NCI-H460 (cell line): ENCODE measurements at places on chromosomes 6 and 20. TPM values are rescaled to one million over a fixed set of nuclear protein-coding genes. Genes with fewer than 3 reads are reported as not detected.
A peak's percentile ranks its signal among the peaks of the same experiment; 100 is the strongest.

- no peak for DNase-seq
Measured at GRCh38 chr20:32206760-32207625, 550 bp downstream of the PLAGL2 start.

- DNase-seq, result no peak
Measured at GRCh38 chr20:59307270-59307669, 6.9 kb downstream of the EDN3 start.

- no peak for DNase-seq
Measured at GRCh38 chr6:31145386-31145785, 6.5 kb upstream of the PSORS1C2 start.

DNA sequence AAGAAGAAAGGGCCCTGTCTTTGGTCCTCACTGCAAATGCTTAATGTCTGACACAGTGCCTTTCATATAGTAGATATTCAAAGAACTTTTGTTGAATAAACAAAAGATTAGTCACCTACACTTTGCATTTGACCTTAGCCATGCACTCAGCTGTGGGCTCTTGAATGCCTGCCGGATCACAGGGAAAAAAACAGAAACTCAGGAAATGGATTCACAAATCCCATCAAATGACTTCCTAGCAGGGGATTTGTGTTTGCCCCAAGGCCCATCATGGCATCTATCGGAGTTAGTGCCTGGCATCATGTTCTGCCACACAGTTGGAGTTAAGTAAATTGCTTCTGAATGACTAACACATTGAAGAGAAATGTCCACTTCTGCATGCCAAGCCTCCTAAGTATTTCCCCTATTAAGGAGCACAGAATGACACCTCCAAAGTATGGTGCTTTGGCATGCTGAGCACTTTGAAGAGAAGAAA is 72.3 kb upstream of the DST start:
- DNase-seq, result no peak

- DNase-seq, result no peak
Measured at GRCh38 chr6:44685213-44685612, 297.7 kb downstream of the CDC5L start.

DNA sequence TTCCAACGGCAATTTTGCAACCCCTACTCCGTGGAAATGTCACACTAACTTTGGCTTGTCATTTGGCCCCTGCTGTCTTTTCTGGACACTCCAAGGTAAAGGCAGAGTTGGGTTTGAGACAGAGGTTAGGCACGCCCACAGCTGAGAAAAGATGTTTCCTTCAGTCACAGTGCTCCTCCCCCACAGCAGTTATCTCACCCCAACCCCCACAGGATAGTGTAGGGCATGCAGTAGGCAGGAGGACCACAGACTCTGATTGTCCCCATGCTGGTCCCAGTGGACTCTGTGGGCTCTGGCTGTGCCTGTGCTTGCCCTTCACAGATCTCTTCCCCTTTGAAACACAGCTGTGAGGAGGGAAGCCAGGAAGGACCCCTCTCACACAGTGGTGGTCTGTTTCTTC is 124.0 kb upstream of the CARMIL1 start:
- DNase-seq, result no peak

GRCh38 chr6:14026831-14027539 is 90.6 kb upstream of the CD83 start:
- DNase-seq, result no peak

DNA sequence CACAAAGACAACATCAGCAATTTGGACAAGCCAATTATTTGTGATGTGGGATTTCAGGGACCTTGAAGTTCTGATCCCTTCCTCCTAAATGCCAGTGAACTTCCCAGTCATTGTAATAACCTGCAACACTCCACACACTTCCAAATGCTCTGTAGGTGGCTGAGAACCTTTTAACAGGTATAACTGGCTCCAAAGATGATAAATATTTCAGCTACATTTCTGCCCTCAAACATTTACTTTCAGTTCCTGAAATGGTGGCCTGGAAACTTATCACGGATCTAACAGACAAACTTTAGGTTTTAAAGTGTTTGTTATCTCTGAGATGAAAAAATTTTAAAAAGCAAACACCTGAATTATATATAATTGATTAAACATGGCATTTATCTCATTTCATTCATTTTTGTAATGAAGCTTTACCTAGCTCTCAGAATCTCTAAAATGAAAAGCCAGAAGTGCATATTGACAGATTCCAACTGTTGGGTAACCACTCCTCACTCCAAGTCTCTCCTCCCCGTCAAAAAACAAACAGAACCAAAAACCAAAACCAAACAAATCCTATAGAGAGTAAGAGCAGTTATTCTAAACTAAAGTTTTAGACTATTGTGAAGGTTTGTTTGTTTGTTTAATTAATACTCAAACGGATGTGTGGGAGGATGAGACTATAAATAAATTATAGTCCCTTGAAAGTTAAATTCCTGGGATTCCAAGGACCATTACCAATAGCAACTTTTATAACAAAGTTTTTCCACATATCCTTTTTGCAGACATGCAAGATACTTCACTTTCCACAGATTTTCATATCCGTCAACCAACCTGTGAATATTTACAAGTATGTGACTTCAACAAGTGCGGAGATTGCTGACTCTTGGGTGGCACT is 12.4 kb upstream of the KIAA0408 start:
- no peak for DNase-seq

DNA sequence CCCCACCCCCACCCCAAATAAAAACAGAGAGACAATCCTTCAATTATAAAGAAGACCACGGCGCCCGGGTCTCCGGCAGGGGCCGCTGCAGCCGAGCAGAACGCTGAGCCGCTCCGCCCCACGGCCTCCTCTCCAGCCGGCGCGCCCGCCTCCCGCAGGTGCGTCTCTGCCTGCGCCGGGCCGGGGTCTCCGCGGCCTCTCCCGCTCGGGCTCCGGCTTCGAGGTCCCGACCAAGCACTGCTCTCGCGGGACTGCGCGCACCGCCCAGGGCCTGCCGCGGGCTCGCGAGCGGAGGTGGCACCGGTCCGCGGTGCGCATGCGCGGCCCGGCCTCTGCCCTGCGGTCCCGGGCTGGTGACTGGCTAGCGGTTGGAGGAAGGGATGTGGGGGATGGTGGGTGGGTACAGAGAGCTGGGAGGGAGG is 241 bp upstream of the SIRT5 start:
- DNase-seq, result peak; percentile 84

DNA sequence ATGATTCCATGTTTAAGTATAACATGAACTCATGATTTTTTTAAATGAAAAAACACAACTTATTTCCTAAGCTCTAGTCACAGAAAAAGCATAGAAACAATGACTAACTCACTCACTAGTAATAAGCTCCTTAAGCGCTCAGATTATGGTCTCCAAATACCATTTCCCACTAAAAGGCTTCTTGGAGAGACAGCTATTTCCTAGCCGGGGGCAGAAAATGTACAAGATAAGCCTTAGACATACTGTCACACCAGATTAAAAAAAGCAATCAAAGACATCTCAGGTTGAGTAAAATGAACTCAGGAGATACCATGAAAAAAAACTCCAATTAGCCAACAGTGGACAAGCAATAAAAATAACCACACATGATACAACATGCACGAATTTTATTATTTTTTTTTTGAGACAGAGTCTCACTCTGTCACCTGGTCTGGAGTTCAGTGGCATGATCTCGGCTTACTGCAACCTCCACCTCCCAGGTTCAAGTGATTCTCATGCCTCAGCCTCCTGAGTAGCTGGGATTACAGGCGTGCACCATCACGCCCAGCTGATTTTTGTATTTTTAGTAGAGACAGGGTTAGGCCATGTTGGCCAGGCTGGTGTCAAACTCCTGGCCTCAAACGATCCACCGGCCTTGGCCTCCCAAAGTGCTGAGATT is 14.9 kb downstream of the SRPK1 start:
- DNase-seq, result no peak

DNA sequence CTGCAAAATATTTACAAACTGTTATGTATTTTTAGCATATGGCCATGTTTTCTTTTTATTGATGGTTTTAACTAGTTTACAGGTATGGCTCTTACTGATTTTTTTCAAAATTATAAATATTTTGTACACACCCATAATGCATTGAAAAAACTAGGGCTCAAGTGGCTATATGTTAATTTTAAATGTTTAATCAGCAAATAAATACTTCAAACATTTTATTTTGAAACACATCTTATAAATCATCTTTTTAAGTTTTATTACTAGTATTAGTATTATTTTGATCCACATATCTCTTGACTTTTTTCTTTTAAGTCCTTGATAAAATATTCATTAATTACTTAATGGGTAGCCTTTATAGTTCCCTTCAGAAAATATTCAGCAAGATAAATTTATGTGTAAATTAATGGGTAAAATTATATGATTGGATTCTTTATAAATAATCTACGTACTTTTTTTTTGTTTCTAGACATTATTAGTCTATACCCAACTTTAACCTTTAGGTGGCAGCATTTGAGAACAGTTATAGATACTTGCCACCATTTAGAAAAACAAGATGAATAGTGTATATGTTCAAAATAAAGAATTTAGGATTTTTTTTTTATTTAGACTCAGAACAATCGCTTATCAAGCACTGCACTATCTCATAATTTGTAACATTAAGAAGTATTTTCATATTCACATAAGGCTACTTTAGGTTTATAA is 241.9 kb downstream of the ADGRB3 start:
- peak; percentile 2 for DNase-seq

DNA sequence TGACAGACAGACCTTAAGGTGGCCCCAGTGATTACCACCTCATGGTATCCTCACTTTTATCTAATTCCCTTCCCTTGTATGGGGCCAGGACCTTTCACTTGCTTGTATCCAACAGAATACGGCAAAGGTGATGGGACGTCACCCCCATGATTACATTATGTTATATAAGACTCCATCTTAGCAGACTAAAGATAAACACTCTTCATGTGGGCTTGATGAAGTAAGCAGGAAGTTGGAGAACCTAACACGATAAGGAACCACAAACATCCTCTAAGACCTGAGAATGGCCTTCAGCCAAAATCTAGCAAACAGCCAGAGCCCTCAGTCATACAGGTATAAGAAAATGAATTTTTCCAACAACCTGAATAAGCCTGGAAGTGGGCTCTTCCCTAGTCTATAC is 8.0 kb downstream of the SLC17A3 start:
- DNase-seq, result no peak

DNA sequence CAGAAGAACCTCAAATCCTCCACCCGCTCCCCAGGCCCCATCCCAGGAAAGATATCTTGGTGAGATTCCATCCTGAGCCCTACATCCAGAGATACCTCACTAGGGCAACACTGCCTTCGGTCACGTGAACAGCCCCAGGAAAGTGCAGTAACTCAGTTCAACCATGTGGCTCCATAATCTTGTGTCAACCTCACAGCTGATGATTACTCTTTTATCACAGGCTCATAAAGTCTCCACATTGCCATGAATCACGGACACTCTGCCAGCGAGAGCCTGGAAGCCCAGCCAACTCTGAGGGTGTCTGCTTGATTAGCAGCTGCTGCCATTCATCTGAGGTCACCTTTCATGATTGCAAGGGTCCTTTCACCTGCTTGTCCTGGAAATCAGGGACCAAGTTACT is 175.8 kb upstream of the LRFN2 start:
- no peak for DNase-seq

DNA sequence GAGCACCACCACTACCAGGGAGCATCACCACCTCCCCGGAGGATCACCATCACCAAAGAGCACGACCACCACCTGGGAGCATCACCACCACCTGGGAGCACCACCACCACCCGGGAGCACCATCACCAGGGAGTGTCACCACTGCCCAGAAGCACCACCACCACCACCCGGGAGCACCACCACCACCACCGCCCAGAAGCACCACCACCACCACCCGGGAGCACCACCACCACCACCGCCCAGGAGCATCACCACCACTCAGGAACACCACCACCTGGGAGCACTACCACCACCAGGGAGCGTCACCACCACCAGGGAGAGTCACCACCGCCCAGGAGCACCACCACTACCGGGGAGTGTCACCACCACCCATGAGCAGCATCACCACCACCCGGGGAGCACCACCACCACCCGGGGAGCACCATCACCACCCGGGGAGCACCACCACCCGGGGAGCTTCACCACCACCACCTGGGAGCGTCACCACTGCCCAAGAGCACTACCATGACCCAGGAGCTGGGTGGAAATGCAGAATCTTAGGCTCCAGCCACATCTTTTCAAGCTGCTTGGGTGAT is 237.3 kb downstream of the SOD2 start:
- no peak for DNase-seq

DNA sequence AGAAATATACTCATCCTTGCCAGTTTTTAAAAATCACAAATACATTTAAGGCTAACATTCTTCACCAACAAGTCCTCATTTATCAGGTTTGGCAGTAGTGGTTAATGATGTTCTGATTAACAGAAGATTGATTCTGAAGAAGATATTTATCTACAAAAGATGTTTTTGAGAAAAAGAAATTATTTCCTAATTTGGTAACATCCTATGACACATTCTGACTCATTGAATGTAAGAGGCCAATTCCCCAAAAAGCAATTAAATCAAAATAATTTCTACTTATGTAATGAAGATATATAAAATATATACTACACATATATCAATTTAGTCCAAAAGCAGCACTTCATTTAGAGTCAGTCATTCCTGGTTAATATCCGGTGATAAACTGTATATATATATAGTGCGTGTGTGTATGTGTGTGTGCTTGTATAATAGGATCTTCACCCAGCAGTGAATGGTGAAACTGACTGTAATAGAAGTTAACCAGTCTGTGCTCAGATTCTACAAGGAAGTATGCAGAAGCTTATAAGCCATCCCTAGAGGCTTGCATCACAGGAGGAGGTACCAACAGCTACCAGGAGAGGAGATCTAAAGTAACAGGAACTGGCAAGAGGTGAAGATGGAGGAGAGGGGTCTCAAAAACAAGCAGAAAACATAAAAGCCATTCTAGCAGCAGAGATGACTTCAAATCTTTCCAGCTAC is 82.9 kb upstream of the MARCKS start:
- peak; percentile 2 for DNase-seq

Gene LHFPL5
- total RNA-seq, result not detected in 2 replicates

Gene CAGE1
- not detected in 2 replicates for total RNA-seq

Gene SYTL3
- 0.46 and 0.52 TPM in 2 replicates for total RNA-seq

Gene SRSF3
- 217 and 262 TPM in 2 replicates for total RNA-seq

Gene SMPDL3A
- total RNA-seq, result 2.0 and 2.3 TPM in 2 replicates

Gene SOBP
- total RNA-seq, result 0.59 and 1.6 TPM in 2 replicates

Gene DHX16
- 35.5 and 35.6 TPM in 2 replicates for total RNA-seq

Gene MYB
- 0.05 and 0.12 TPM in 2 replicates for total RNA-seq

Gene ADGRF4
- 0.12 and 0.17 TPM in 2 replicates for total RNA-seq
